ENCODE measurements at places on chromosomes 1 and 21.

GRCh38 chr1:52920791-52921291, 699 bp downstream of the ECHDC2 start:
- DNase-seq = no peak

DNA sequence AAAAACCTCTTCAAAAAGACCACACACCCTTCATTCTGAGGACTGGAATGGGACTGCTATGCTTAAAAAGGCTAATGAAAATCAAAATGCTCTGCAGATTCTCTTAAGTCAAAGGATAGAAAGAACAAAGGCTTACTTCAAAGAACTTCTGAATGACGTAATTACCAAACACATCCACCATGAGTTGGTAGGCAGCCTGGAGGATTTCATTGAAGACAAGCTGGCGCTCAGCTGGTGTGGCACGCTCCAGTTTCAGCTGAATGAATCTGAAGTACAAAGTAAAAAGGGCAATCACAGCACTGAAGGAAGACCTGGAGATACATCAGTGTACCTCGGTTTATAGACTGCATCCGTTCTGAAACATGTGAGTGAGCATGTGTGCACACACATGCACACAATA, 43.5 kb upstream of the SDC3 start:
- DNase-seq = no peak

DNA sequence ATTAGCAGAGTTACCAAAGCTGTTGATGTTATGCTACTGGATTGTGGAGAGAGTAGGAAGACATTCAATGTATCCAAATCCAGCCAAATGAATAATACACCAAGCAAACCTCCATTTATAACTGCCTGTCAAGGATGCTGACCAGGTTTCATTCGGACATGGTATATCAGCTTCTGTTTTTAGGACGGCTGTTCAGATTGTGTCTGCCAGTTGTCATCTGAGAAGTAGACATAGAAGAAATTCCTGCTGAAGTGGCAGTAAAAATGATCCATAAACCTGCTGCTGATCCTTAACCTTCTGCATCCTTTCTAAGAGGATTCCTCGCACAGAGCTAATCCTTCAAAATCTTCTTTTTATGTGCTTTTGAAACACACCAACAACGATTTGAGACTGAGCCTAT, 663.6 kb upstream of the PLXNA2 start:
- DNase-seq = no peak

DNA sequence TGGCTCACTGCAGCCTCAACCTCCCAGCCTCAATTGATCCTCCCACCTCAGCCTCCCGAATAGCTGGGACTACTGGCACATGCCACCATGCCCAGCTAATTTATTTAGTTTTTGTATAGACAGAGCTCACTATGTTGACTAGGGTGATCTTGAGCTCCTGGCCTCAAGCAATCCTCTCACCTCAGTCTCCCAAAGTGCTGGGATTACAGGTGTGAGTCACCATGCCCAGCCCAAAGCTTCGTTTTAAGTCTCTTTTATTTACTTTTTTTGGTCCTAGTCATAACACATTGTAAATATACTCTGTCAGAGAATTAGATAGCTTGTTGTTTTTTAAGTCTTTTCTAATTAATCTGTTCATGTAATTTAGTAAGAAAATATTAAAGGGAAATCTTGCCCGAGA, 42.8 kb downstream of the KCNK1 start:
- no peak for DNase-seq
